Stimulated activated CD4-positive, alpha-beta T cell treated with anti-CD3 and anti-CD28 coated beads, Interleukin-2, amount 100 ng/mL, for 4 hours (primary cell): ENCODE measurements at places on chromosomes 6 and 20.

DNA sequence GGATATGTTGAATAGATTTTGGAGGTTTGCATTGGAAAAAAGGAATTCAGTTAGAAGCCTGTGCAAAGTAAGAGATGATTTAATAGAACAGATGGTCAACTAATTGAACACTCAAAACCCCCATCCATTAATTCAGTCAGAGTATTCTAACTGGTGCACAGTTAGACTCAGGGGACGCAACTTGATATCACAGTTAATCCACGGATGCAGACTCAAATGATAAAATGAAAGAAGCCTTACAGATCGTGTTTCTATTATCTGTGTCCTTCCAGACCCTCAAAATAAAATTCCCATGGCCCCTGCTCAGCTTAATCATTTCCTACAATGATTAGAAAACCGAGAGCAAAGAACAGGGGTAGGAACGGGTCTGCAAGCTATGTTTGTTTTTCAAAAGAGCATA is 45.4 kb upstream of the DTNBP1 start:
- no peak for DNase-seq

- no peak for DNase-seq
Measured at GRCh38 chr20:47765691-47766594, 19.3 kb downstream of the SULF2 start.

DNA sequence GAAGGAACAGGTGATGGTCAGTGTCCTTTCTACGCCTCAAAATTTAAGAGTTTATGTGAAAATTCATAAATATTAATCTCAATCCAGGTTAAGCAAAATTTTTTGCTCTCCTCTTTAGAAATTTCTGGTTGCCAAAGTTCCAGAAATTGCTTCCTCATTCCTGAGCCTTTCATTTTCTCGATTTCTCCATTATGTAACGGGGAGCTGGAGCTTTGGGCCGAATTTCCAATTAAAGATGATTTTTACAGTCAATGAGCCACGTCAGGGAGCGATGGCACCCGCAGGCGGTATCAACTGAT is 35.8 kb upstream of the PRND start:
- no peak for DNase-seq

DNA sequence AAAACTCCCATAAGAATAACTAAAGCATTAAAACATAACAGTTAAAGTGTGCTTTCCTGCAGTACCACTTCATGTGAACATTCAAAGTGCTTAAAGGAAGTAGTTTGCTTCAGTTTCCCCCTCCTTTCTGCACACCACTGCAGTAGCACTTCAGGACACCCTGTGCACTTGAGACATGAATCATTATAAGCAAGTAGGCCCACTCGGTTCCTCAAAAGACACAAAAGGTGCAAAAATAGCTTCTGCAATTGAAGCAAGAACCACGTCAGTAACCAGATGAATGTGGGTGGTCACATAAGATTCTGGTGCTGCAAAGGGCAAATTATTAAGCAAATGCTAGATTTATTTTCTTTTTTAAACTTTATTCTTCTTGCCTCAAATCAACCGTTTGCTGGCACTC is 160.6 kb downstream of the HIVEP2 start:
- DNase-seq = no peak

DNA sequence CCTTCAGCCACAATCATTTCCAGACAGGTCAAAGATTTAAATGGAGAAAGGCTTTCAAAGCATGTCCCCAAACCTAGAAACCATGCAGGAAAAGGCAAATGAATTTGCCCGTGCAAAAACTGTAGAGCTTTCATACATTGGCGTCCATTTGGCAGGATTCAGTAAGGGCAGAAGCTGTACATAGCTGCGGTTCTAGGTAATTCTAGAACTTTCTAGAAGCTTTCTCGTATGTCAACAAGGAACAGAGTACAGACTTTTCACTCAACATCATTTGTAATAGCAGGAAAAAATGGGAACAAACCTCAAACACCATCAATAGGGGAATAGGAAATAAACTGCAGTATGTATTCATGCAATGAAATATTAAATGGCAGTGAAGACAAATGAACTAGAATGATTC is 11.1 kb upstream of the MAPK13 start:
- DNase-seq = no peak
